ENCODE measurements at places on chromosomes 1 and 21.

- peak; percentile 61 for DNase-seq
Observed at GRCh38 chr1:65001231-65001792, 35.0 kb upstream of the JAK1 start.

GRCh38 chr1:207998691-207999090, 87.8 kb upstream of the CD34 start:
- no peak for DNase-seq

DNA sequence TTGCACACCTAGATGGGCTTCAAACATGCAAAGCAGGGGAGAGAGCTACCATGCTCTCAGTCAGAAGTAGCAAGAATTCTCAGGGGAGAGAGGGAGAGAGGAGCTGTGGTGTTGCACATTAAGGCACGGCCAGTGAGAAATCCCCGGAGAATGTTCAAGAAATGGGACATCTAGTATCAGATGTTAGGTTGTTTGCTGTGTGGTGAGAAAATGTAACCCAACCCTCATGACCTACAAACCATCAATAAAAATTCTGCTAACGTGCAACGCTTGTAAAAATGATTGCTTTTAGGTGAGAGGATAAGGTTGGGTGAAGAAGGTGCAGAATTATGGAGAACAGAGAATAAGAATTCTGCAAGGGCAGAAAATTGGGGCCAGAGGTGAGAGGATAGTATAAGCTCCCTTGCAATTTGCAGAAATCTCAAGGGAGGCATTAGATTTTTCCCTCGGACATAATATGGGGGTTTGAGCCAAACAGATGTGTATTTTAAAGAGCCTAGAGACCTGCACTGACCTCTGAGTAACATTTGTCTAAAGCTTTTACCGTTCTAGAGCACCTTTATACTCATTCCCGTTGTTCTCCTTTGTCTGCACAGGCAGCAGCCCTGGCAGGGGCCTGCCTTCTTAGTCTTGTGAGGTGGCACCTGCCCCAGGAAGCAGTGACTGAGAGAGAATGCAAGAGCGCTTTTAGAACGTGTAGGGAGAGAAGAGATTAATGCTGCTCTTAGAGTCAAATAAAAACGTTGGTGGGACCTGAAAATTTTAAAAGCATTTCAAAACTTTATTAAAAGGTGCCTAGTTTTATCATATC, 25.4 kb upstream of the KIAA0040 start:
- no peak for DNase-seq

DNA sequence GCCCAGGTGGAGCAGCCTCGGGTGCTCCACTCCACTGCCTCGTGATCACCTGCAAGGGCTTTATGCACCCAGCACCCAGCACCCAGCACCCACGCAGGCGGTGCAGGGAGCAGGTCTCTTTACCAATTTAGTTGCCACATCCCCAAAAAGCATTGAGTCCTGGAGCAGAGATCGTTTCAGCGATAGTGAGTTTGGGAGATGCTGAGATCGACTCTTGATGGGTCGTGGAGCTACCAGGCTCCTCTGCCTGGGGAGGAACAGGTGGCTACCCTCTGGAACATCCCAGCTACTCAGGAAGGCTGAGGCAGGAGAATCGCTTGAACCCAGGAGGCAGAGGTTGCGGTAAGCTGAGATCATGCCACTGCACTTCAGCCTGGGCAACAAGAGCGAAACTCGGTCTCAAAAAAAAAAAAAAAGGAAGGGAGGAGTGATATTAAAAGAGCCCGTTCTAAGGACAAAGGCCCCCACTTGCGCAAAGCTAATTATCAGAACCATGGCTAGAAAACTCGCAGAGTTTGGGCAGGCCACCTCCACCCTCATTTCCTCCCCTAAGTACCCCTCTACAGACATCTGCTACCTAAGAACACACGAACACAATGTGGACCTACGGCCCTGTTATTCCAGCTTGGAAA, 106.5 kb upstream of the SLC45A1 start:
- no peak for DNase-seq

DNA sequence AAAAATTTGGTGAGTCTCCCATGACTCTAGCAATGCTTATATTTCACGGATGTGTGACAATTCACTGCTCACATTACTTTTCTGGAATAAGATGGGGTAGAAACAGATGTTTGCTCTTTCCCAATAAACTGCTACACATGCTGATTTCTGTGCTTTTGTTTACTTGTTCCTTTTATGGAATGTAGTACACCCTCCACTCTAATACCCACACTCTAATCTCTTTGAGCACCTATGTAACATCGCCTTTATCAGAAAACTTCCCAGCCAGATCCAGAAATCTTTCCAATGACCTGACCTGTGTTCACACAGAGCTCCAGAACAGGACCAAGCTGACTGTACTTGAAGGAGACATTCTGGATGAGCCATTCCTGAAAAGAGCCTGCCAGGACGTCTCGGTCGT, 4.2 kb downstream of the HSD3B2 start:
- DNase-seq, result no peak

- no peak for DNase-seq
Observed at GRCh38 chr1:27574871-27575831, 28.8 kb downstream of the AHDC1 start.

DNA sequence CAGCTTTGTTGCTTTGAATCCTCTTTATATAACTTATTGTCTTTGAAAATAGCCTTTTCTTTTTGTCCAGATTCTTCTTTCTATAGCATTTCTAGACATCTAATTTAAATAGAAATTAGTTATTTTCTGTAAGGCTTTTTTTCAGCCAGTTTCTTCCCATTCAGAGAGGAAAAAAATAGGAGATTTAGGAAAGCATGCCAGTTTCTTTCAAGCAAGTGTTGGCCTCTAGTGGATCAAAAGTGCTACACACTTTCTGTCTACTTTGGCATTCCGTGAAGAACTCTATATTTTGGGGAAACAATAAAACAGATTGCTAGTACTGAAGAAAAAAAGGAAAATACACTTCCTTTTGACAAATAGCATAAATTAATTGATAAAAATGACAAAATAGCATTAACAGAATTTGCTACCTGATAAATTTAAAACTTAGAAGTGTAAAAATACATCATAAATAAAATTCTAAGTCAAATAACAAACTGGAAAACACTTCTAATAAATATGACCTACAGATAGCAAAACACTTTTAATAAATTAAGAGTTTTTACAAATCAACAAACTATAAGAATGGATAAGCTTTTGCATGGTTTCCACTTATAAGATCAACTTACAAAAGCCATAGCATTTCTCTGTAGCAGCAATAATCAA, 13.1 kb upstream of the EXO1 start:
- no peak for DNase-seq

- DNase-seq, result no peak
Observed at GRCh38 chr21:44869781-44870747, 3.4 kb downstream of the PTTG1IP start.

GRCh38 chr21:32878661-32879060, 107.1 kb upstream of the PAXBP1 start:
- DNase-seq, result no peak

GRCh38 chr1:115833856-115834255, 7.1 kb downstream of the NHLH2 start:
- DNase-seq, result no peak

DNA sequence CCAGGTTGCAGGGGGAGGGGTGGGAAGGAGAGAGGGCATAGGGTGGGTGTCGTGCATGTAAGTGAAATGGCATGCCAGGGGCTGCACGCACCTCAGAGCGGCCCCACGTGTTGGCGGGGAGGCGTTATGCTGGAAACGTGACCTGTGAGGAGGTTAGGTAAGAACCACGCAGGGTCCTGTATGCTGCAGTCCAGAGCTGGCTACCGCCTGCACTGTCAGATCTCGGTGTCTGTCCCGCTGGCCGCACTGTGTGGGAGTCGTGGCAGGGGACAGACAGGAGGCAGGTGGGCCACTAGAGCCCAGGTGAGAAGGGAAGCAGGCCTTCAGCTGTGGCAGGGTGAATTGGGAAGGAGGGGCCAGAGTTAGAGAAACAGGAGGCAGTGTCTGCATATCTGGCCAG, 79.7 kb downstream of the GALNT2 start:
- DNase-seq, result no peak

GRCh38 chr1:25738499-25738898, 61.5 kb upstream of the SELENON start:
- DNase-seq, result no peak

DNA sequence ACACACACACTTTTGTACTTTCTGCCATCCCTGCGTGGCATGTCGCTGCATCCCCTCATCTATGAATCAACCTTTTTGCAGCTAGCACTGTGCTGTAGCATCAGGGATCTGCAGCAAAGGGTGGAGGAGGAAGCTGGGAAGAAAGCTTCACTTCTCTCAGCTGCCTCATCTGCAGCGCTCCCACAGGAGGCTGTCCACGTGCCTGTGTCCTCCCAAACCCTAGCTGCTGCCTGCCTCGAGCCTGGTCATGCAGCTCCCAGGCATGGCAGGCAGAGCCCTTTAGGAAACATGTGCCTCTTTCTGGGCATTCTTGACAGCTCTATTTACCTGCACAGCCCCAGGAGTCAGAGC, 262.1 kb upstream of the SGIP1 start:
- no peak for DNase-seq

Data from activated T-helper 1 cell treated with anti-CD3 and anti-CD28 coated beads, Interleukin-2, amount 50 U/mL, for 16 hours (primary cell).